ENCODE measurements at places on chromosomes 5 and 9.

DNA sequence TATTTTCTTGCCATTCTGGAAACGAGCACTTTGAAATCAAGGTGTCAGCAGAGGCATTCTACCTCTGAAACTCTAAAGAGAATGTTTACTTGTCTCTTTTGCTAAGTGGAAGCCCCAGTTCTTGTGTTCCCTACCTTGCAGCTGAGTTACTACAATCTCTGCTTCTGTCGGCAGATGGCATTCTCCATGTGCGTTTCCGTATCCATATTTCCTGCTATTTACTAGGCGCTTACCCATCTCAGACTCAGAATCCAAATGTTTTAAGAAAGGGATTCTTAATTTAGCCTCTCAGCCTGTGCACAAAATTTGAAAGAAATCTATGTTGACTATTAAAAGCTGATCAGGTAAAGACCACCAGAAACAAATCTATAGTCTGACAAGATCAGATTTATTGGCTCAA is 221.3 kb upstream of the FTMT start:
- peak; percentile 5 for DNase-seq

DNA sequence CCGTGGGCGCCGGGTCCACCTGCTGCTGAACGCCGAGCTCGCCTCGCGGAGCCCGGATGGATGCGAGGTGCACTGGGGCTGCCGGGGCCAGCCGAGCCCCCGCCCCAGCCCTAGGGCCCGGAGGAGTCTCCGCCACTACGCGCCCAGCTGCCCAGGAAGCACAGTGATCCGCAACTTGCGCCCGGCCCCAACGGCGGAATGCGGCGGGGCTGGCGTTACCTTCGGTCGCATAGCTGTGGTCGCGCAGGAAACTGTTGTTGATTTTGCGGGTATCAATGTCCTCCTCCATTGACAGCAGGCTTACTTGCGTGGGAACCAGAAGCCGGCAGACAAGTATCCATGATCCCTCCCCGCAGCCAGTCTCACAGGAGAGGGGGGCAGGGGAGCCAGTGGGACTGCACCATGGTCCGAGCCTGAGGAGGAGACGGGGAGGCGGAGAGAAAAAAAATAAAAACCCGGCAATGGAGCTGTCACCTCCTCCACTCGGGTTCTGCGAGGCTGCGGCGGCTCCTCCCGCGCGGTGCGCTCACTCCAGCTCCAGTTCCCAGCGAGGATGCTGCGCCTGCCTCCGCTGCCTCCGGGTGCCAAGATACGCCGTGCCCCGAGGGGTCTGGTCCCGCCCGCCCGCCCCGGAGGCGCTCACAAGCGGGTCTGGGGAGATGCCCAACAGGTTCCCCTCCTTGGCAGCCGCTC is 628 bp downstream of the PPP2R2B start:
- DNase-seq: no peak

- peak; percentile 56 for DNase-seq
These were observed 138.3 kb upstream of the SMIM23 start for GRCh38 chr5:171647043-171647903.

GRCh38 chr5:32283539-32284377 is 29.0 kb downstream of the MTMR12 start:
- peak; percentile 6 for DNase-seq

GRCh38 chr5:114665551-114665950 is 303.7 kb downstream of the KCNN2 start:
- no peak for DNase-seq

DNA sequence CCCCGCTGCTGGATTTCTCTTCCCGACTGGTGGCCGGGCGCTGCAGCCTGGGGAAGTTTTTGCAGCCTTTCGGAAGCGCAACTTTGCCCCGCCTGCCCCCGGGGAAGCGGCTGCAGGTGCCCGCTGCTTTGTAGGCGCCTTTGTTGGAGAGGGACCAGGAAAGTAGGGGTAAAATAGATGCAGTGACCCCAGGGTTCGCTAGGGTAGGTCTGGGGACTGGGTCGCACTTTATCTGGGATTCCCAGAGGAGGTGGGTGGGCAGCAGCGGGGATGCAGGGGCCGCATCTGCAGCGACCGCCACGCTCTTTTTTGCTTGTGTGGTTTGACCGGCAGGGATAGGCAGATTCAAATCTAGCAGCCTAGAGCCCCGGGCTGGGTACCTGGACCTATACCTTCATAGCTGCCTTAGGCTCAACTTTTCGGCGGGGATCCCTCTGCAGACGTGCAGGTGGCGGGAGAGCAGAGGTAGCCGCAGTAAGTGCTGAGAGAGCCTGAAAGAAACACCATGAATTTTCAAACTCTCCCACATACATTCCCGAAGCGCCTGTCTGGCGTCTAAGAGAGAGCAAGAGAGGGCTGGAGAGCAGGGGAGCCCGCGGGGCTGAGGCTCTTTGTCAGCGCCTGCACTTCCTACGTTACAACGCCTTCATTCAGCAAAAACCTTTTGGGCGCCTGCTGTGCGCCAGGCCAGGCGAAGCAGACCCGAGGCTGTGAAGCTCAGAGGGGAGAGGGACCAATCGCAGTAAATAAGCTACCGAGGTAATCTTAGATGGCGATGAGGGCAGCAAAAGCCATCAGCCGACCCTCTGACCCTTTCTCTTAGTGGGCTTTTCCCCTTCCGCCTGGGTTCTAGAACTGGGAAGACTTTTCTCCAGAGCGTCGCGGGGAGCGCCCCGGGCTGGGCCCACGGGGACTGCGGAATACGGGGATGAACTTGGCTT is 642 bp downstream of the SV2C start:
- no peak for DNase-seq

DNA sequence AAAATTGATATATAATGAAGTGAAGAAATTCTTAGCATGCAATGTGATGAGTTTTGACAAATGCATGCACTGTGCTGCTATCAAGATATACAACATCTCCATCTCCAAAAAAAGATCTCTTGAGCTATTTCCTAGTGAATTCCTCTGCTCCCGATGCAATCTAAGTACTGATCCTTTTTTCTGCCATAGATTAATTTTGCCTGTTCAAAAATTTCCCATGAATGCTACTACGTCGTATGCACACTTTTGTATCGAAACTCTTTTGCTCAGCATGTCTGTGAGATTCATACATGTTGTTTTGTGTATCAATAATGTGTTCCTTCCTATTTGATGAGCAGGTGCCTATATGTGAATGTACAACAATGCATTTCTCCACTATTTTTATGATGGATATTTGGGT is 647.4 kb downstream of the MTRR start:
- no peak for DNase-seq

DNA sequence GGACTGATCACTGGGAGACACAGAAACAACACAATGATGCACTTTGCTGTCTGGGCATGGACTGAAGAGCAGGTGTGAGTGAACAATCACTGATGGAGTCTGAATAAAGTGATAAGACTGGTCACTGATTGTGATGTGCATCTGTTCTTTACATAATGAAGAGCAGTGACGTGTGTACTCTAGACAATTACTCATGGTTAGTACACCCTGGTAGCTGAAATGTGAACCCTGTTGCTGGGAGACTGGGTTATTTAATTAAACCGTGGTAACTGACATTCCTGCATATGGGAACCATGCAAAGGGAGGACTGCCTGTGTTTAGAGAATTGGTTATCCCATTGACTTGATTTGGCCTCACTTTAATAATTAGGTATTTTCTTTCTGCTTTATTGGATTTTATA is 202.9 kb downstream of the NR2F1-AS1 start:
- peak; percentile 88 for DNase-seq

GRCh38 chr9:35820076-35820475 is 5.2 kb upstream of the HINT2 start:
- DNase-seq: peak; percentile 61

- no peak for DNase-seq
These were observed 46.3 kb upstream of the LARP1 start for GRCh38 chr5:154708846-154709245.

DNA sequence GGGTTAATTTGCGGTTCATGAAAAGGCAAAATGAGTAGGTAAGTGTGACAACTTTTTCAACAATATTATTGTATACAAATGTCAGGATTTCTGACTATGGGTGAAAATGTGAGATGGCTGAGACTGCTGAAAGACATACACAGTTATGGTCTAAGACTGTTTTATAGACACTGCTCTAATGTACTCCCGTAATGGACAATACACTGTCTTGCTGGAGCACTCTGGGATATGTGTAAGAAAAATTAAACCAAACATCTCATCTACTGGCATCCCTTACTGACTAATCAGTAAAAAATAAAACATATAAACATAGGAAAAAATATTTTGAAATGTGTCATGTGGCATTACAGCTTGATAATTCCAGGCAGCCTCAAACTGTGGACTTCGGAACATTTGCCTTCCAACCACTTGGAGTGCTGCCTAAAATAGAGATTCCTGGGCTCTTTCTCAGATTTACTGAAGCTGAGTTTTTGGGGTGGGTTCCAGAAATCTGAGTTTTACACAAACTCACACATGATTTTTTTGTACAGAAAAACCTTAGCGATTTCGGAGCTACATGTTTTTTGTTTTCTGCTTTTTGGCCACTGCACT is 233.9 kb upstream of the TBCA start:
- no peak for DNase-seq

DNA sequence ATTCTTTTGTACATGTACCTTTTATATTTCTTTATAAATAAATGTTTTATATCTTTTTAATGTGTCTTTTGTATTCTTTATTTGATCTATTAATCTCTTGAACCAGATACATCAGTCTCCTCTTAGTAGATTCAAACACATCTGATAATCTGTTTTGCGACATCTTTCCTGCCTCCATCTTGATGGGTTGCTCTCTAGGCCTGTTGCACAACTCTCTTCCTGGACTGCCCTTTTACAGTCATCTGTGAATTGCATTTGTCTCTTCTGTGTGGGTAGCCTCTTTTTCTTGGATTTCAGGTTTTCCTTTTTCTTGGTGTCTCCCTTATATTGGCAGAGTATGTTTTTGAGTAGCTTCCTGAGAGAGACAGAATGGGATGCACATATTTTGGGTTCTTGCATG is 6.2 kb downstream of the ZFYVE16 start:
- DNase-seq: no peak

DNA sequence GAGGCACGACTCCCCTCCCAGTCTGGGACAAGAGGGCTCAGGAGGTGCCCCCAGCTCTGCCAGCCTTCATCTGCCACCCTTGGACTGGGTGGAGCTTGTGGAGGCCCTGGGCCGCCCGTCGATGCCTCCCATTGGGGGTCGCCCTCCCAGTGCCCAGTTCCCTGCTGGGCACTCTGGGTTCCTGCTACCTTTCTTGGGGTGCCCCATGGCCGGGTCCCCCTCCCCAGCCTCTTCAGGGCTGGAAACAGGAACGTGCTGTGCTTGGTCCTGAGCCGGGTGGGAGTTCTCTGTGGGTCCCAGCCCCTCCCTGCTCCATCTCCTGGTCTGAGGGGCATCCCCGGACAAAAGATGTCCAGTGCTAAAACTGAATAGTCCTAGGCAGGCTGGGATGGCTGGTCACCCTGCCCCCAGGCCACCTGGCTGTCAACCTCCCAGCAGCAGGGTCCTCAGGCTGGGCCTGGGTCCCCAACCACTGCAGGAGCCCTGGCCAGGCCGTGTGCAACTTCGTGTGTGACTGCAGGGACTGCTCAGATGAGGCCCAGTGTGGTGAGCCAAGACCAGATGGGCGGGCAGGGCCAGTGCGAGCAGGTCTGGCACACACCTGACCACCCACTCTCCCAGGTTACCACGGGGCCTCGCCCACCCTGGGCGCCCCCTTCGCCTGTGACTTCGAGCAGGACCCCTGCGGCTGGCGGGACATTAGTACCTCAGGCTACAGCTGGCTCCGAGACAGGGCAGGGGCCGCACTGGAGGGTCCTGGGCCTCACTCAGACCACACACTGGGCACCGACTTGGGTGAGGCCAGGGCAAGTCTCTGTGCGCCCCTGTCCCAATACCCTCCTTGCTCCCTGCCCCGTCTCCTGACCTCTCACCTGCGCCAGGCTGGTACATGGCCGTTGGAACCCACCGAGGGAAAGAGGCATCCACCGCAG is 784 bp downstream of the MAMDC4 start:
- no peak for DNase-seq

- DNase-seq: no peak
These were observed 18.4 kb upstream of the ERGIC1 start for GRCh38 chr5:172815631-172816030.

DNA sequence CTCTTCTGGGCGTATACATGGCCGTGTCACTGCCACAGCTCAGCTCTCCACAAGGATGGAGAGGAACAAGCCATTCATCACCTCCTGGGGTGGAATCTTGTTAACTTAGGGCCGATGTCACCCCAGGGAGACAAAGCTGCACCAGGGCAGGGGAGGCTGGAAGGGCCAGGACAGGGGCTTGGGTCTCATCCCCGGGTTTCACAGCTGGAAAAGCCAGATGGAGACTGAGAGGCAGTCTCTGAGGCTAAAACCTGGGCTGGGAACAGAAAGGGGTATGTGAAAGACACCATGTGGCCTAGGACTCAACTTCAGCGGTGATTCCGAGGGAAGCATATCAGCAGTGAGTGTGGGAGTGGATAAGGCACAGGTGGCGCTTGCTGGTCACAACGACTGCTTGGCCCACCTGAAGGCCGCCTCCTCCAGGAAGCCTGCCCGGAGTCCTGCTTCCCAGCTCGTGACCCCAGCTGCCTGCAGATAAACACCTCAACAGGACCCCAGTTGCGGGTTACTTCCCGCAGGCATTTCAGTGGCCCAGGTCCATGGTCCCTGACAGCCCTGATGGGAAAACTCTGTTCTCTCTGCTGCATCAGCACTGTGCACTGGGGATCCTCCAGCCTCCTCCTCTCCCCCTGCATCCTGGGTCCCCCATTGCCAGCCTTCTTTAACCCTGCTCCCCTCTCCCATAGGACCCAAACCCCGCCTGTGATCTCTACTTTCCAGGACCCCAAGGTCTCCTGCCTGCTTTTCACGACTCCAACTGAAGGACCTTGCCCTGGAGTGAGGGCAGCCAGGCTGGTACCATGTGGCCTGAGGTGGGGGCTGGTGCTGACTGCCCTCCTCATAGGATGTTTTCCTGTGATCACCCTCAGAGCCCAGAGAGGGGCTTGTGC is 51.7 kb upstream of the FCN1 start:
- no peak for DNase-seq

GRCh38 chr9:116843863-116844620 is 156.9 kb downstream of the TRIM32 start:
- no peak for DNase-seq

- no peak for DNase-seq
These were observed 11.9 kb upstream of the SMC2 start for GRCh38 chr9:104082168-104082567.

DNA sequence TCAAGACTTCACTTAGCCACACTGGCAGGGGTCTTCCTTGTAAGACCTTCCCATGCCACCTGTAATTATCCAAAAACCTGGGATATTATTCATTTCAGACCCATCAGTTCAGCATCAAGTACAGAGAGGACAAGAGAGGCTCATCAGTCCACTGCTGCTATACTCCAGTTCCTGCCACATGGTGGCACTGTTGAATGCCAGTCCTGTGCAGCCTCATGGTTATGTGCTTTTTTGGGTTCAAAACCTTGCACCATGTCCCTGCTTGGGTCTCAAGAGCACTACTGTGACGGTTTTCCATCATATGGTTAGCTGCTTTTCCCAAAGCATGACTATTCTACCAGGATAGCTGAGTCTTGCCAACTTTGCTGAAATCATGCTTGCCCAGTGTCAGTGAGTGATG is 8.5 kb downstream of the PTGS1 start:
- no peak for DNase-seq

DNA sequence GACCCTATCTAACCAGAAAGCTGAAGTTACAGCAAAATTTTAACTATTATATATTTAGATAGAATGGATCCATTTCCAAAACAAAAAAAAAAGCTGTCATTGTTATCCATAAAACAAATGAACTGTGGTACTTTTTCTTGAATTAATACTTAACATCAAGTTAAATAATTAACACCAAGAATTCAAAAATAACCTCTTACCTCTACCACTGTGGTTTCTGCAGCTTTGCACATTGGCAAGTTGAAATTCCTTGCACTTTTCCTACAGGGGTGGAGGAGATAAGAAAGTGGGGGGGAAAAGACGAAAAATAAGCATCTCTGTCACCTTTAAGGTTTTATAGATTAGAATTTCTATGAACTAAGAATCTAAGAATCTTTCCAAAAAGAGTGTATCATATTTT is 30.0 kb downstream of the OXCT1 start:
- DNase-seq: no peak
